ENCODE measurements at places on chromosomes 6 and 20.
A peak's percentile ranks its signal among the peaks of the same experiment; 100 is the strongest.

DNA sequence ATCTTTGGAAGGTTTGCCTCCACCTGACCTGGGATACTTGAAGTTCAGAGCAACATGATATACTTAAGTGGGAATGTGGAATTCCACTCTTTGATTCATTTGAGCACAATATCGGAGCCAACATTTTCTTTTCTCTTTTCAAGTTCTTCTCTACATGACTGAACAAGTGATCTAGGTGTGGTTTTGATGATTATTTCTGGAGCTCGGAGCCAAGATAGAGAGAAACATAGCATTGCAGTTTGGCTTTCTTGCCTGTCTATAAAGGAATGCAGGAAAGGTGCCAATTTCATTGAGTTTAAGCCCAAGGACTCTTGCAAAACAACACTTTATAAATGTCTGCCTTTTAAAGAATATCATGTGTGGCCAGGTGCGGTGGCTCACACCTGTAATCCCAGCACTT lies 124.2 kb upstream of the FAM83B start:
- no peak for DNase-seq

- DNase-seq, result no peak
These were observed 74.8 kb downstream of the CDC5L start for GRCh38 chr6:44462335-44462734.

- no peak for DNase-seq
These were observed 11.9 kb upstream of the PLAGL1 start for GRCh38 chr6:144019929-144020328.

DNA sequence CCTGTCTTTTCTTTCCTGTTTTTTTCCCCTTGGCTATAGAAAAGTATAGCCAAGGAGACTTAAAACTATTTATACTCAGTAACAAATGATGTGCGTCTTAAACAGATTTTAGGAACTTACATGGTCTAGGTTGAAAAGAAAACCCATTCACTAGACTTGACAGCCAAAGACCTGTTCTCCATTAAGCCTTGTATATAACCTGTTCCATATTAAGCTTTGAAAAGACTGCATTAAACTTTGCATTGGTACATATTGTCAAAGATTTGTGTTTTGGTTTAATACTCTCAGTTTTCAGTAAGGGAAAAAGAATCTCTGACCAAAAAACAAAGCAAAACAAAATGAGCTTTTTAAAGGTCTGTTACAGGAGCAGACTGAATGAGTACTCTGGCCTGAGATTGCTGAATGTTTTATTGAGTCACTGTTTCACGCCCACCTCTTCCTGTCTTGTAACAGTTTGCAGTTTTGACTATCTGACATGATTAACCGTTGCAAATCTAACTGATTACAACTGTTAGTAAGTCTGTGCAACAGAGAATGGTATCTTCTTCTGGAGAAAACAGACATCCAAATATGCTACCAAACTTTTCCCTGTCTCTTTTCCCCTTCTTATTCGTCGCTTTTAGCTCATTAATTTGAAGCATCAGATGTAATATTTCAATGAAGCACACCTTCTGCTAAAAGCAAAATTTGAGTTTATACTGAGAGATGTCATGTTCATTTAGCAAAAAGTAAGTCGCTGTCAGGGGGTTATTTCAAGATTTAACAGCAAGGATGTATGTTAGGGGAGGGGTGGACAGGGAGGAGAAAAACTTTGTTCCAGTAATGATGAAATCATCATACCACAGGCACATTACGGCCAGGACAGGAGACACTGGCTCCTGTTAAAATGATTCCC lies 59.1 kb upstream of the SUPT3H start:
- no peak for DNase-seq

GRCh38 chr6:165223736-165224135 lies 85.7 kb downstream of the C6orf118 start:
- no peak for DNase-seq

DNA sequence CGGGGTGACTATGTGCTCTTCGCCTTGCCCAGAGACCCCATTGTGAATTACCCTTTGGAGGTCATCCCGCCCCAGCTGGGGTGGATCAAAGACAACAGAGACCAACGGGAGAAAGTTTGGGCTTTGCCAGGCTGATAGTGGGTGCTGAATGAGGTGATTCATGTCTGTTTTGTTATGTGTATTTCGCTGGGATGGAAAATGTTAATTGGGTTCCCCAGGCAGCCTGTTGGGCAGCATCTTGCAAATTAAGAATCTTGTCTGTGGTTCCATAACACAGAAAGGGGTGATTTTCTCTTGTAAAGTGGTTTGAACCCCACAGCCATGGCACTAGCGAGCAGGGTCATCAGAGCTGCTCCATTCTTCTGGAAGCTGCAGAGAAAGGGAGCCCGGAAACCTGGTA lies 63.1 kb upstream of the UNC93A start:
- DNase-seq, result no peak

- no peak for DNase-seq
These were observed 193.3 kb downstream of the SASH1 start for GRCh38 chr6:148535976-148536375.

DNA sequence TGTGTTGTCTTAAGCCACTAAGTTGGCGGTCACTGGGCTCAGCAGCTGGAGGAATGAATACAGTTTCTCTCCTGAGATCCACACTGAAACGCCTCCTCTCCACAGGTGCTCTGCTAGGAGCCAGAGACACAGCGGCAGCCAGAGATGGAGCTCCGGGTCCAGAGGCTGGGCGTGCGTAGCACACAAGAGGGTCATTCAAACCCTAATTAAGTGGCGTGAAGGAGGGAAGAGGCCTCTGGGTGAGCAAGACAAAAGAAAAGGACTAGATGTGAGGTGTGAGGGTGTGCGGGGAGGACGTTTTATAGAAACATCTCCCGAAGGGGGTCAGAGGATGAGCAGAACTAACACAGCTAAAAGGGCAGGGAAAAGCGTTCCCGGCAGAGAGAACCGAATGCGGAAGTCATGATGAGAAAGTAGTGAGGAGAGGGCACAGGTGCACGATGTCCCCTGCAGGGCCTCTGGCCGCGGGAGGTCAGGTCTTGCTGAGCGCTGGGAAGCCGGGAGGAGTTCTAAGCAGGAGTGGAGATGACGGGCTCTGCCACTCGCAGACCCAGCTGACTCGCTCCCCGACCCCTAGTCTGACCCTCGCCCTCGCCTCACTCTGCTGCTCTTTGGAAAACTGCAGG lies 54.4 kb downstream of the BMP7 start:
- DNase-seq, result peak; percentile 16

GRCh38 chr6:36955671-36956445 lies 1.3 kb downstream of the PI16 start:
- peak; percentile 68 for DNase-seq

- no peak for DNase-seq
These were observed 36.1 kb downstream of the GABRR2 start for GRCh38 chr6:89278956-89279355.

GRCh38 chr20:63611646-63612045 lies 15.3 kb downstream of the GMEB2 start:
- DNase-seq, result no peak

Data from H54 (cell line).